Naive B cell (primary cell): ENCODE measurements at places on chromosomes 3 and 15.

DNA sequence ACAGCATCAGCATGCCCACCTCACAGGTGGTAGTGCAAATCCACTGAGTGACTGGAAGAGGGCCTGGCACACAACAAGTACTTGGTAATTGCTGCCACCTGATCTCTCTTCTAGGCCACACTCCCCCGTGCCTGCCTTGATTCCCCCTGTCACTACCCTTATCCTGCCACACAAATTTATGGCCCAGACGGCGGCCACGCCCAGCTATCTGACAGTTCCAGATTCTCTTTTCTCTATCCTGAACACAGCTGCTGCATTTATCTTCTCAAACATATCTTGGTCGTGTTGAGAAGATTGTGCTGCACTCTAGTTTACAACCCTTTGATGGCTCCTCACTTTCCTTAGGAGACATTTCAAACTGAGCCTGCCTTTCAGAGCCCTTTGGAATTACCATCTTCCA is 585.2 kb downstream of the NTRK3 start:
- no peak for DNase-seq

DNA sequence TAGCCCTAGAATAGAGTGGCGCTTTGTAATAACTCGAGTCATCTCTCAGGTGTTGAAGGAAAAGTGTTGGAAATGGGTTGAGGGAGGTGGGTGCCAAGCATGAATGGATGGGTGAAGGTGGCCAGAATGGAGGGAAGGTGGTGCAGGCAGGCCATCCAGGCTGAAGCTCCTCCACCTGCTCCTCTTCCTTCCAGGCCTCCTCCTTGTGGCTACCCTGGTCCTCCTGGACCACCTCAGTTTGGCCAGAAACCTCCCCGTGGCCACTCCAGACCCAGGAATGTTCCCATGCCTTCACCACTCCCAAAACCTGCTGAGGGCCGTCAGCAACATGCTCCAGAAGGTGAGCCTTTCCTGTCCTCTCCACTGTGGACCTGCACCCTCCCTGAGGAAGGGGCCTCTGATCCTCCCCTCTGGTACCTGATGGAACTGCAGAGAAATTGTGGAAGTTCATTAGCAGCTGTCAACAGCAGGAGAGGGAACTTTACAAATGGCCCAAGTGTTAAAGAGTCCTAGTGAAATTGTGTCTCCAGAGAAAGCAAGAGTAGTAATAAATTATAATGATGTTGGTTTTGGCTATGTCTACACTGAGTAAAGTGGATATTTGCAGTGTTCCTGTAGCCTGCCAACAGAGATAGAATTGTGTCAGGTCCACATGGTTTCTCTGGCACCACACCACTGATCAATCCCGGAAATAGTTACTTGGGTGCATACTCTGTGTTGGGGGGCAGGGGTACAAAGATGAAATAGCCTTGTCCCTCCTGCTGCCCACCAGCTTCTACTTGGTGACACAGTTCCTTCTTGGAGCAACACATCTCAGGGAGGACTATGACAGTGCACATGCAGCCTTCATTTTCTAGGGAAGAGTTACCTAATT is 1.6 kb downstream of the IL12A start:
- no peak for DNase-seq

- no peak for DNase-seq
These were observed 1129.6 kb downstream of the OTOL1 start for GRCh38 chr3:162626172-162626571.

- no peak for DNase-seq
These were observed 122.7 kb downstream of the GOLIM4 start for GRCh38 chr3:167973046-167973445.

GRCh38 chr3:140532793-140533330 is 145.0 kb upstream of the TRIM42 start:
- no peak for DNase-seq

DNA sequence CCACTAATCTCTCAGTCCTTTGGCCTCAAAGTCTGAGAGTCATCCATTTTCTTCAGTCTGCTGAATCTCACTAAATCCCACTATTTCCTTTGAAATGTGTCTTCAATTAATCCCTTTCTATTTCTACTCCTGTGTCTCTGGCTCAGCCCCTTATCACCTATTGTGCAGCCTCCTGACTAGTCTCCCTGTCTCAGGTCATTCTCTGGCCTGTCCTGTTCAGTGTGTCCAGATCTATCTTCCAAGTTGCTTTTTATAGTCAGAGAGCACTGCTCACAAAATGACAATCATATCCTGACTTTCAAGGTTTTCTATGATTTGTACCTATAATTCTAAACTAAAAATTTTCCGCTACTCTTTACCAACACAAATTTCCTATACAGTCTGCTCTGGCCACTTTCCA is 7.6 kb downstream of the ROPN1 start:
- DNase-seq = no peak
